ENCODE measurements at places on chromosomes 11 and 22.
A peak's percentile ranks its signal among the peaks of the same experiment; 100 is the strongest.

GRCh38 chr22:42281284-42281683, 10.8 kb upstream of the TCF20 start:
- no peak overlapping the region for H3K4me3 ChIP-seq
- no peaks in the 10 kb centered on the region for H3K4me1 ChIP-seq
- H3K36me3 ChIP-seq = no peaks in the 10 kb centered on the region

DNA sequence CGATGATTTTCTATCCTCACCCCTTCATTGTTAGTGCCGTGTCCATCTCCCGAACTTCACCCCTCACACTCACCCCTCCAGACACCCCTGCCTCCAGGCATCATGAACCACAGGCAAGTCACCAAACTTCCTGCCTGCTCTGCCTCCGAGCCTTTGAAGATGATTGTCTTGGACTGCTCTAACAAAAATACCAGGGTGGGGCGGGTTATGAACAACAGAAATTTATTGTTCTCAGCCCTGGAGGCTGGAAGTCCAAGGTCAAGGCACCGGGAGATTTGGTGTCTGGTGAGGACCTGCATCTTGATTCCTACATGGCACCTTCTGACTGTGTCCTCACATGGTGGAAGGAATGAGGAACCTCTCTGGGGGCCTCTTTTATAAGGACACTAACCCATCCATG, 1508.3 kb downstream of the TBC1D22A start:
- no peak overlapping the region for H3K27ac ChIP-seq
- no peaks in the 10 kb centered on the region for H3K4me1 ChIP-seq
- no peak for DNase-seq
- no peaks in the 10 kb centered on the region for H3K36me3 ChIP-seq
- no peak overlapping the region for H3K4me3 ChIP-seq

GRCh38 chr11:125483592-125483991, 12.5 kb downstream of the FEZ1 start:
- no peak overlapping the region for H3K4me3 ChIP-seq
- DNase-seq = no peak
- no peaks in the 10 kb centered on the region for H3K36me3 ChIP-seq
- no peaks in the 10 kb centered on the region for H3K4me1 ChIP-seq
- H3K27ac ChIP-seq = no peak overlapping the region

GRCh38 chr11:65538232-65538914, 13.5 kb downstream of the SCYL1 start:
- no peaks in the 10 kb centered on the region for H3K27me3 ChIP-seq
- H3K36me3 ChIP-seq = peaks cover 2% of the 10 kb centered on the region
- no peak overlapping the region for H3K4me3 ChIP-seq
- H3K27ac ChIP-seq = no peak overlapping the region
- peaks cover 18% of the 10 kb centered on the region for H3K4me1 ChIP-seq
- no peak for DNase-seq

DNA sequence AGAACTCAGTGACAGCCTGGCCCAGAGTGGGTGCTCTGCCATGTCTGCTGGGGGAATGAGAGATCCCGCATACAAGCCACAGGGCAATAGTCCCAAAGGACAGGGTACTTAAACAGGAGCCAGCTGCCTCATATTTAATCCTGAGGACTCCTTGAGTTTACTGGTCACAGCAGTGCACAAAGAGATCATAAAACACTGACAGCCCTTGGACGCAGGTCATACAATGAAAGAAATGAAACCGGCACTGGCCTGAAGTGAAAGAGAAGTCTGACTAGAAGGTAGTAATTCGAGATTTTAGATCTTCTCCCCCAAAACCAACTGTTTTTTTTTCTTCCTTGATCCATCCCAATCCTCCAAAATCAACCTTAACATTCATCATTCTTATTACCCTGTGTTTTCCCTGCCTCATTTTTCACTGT, 299.8 kb upstream of the SYN3 start:
- H3K27me3 ChIP-seq = no peaks in the 10 kb centered on the region
- no peaks in the 10 kb centered on the region for H3K36me3 ChIP-seq
- H3K4me1 ChIP-seq = no peaks in the 10 kb centered on the region
- DNase-seq = no peak
- H3K27ac ChIP-seq = no peak overlapping the region

DNA sequence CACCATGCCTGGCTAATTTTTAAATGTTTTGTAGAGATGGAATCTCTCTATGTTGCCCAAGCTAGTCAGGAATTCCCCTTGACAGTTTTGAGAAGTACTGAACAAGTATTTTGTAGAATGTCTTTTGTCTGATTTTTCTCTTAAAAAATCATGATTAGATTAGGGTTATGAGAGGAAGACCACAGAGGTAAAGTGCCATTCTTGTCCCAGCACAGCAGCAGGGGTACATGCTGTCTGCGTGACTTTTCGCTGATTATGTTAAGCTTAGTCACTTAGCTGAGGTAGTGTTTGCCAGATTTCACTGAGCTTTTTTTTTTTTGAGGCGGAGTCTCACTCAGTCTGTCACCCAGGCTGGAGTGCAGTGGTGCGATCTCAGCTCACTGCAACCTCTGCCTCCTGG, 13.6 kb upstream of the NUP160 start:
- H3K4me3 ChIP-seq = no peak overlapping the region
- H3K27me3 ChIP-seq = no peaks in the 10 kb centered on the region
- peak overlapping the region; percentile 78 for H3K27ac ChIP-seq

DNA sequence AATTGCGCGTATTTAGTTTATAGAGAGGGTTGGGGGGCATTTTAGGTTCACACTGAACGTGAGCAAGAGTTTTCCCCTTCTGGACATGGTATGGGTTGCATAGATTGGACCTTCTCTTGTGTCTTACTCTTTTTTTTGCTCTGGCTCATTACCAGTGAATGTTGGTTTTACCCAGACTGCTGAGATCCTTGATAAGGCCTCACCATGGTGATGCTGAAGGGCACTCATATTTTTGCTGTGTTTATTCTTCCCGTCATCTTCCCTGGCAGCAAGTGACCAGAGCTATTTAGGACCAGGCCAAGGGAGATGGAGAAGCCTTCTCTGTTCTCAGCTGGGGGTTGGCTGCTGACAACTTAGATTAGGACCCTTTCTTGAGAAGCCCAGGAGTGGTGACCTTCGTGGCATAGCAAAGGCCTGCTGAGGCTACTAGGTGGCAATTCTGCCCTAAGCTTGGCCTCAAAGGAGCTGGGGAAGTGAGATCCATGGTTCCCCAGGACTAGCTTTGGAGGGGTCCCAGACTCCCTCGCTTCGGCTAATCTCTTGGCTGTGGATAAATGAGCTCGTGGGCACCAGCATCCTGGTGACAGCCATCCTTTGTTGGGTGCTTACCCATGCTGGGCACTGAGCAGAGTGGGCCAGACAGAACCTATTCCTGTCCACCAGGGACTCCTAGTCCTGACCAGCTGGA, 47.3 kb downstream of the GRIK4 start:
- no peak overlapping the region for H3K4me3 ChIP-seq
- H3K4me1 ChIP-seq = peaks cover 9% of the 10 kb centered on the region
- no peak overlapping the region for H3K27ac ChIP-seq

GRCh38 chr11:62817129-62817528, 11.9 kb upstream of the NXF1 start:
- H3K27ac ChIP-seq = no peak overlapping the region
- H3K4me1 ChIP-seq = no peaks in the 10 kb centered on the region
- no peaks in the 10 kb centered on the region for H3K36me3 ChIP-seq
- no peak overlapping the region for H3K4me3 ChIP-seq
- H3K27me3 ChIP-seq = no peaks in the 10 kb centered on the region

GRCh38 chr11:86204356-86204755, 40.2 kb upstream of the EED start:
- H3K4me1 ChIP-seq = no peaks in the 10 kb centered on the region
- no peak for DNase-seq
- no peak overlapping the region for H3K4me3 ChIP-seq
- no peak overlapping the region for H3K27ac ChIP-seq

- H3K27me3 ChIP-seq = peaks cover 10% of the 10 kb centered on the region
- H3K36me3 ChIP-seq = no peaks in the 10 kb centered on the region
- DNase-seq = no peak
- no peaks in the 10 kb centered on the region for H3K4me1 ChIP-seq
Observed at GRCh38 chr11:78941226-78941851, 366.7 kb upstream of the NARS2 start.

DNA sequence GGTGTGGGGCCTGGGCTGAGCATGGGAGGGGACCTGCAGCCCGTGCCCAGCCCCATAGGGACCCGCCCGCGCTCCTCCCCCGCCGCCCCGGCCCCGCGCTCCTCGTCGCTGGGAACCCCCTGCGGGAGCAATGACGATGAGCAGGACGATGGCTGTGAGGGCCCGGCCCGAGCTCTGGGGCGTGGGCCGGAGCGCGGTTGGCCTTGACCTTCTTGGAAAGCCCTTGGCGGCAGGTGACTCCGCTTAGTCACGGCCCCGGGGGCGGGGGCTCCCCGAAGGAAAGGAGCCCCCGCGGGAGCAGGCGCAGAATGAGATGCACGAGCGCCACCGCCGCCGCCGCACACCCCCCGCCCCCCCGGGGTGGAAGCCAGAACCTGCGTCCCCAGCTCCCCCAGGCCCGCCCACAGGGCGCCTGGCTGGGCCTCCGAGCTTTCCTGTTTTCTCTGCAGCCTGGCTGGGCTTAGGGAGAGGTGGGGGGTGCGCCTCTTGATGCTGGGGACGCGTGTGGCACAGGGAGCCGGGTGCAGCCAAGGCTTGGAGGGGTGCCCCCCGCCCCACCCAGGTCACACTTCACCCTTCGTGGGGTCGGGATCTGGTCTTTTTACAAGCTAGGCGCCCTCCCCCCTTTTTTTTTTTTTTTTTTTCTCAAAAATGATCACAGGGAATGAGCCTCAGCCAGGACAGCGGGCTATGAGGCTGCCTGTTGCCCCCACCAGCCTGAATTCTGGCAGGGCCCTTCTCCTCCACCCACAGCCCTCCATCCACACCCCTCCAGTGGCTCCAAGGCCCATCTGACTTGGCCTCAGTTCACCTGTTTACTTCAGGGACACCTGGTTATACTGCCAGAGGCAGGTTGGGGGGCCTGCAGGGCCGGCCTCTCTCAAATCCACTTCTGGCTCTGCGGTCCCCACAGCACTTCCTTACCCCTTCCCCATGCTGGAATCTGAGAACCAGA, 17.9 kb downstream of the CRELD2 start:
- DNase-seq = no peak
- peaks cover 41% of the 10 kb centered on the region for H3K4me1 ChIP-seq
- H3K36me3 ChIP-seq = no peaks in the 10 kb centered on the region
- peak overlapping the region; percentile 27 for H3K4me3 ChIP-seq
- H3K27me3 ChIP-seq = no peaks in the 10 kb centered on the region

DNA sequence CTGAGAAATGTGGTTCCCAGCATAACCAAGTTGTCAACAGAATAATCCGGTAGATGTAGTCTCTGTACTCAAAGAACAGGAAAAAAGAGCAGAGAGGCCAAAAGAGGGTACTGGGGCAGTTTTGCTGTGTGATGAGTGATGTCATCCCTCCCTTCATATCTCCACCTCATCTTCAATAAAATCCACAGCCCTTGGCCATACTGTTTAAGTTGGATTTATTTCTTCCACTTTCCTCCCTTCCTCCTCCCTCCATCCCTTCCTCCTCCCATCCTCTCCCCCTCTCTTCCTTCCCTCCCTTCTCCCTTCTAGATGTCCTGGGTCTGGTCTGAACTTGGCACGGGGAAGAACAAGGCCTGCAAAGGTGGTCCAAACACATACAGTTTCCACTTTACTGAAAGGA, 18.2 kb upstream of the GRK3 start:
- no peak overlapping the region for H3K27ac ChIP-seq
- no peaks in the 10 kb centered on the region for H3K27me3 ChIP-seq
- H3K4me1 ChIP-seq = no peaks in the 10 kb centered on the region
- H3K36me3 ChIP-seq = no peaks in the 10 kb centered on the region
- H3K4me3 ChIP-seq = no peak overlapping the region

GRCh38 chr11:113722221-113722620, 16.1 kb upstream of the TMPRSS5 start:
- H3K4me3 ChIP-seq = no peak overlapping the region
- H3K36me3 ChIP-seq = no peaks in the 10 kb centered on the region
- H3K4me1 ChIP-seq = no peaks in the 10 kb centered on the region
- H3K27me3 ChIP-seq = no peaks in the 10 kb centered on the region
- H3K27ac ChIP-seq = peak overlapping the region; percentile 27
- DNase-seq = no peak

DNA sequence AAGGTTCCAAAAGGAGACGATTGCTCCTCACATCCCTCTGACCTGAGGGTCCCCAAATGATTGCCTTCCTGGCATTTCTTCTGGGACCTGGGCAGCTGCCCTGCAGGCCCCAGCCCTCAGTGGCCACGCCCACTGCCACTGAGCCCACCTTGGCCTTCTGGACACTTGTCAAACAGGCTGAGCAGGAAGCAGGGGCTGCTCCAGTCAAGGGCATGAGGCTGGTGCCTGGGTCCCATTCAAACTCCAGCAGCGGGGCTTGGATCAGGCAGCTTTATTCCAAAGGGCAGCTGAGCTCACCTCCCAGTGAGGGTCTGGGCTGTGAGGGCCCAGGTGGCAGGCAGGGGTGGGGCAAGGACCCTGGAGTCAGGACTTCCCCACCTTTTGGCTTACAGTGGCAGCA, 13.6 kb downstream of the KCTD17 start:
- no peak overlapping the region for H3K27ac ChIP-seq
- H3K27me3 ChIP-seq = no peaks in the 10 kb centered on the region
- no peaks in the 10 kb centered on the region for H3K4me1 ChIP-seq
- no peaks in the 10 kb centered on the region for H3K36me3 ChIP-seq

GRCh38 chr11:2207773-2208621, 36.4 kb upstream of the TH start:
- DNase-seq = no peak
- H3K36me3 ChIP-seq = no peaks in the 10 kb centered on the region
- H3K27me3 ChIP-seq = no peaks in the 10 kb centered on the region
- no peaks in the 10 kb centered on the region for H3K4me1 ChIP-seq
- H3K27ac ChIP-seq = no peak overlapping the region

GRCh38 chr11:120306519-120307242, 18.4 kb upstream of the TLCD5 start:
- no peaks in the 10 kb centered on the region for H3K4me1 ChIP-seq
- no peak overlapping the region for H3K27ac ChIP-seq
- H3K4me3 ChIP-seq = no peak overlapping the region
- no peaks in the 10 kb centered on the region for H3K27me3 ChIP-seq
- no peak for DNase-seq
- H3K36me3 ChIP-seq = no peaks in the 10 kb centered on the region

DNA sequence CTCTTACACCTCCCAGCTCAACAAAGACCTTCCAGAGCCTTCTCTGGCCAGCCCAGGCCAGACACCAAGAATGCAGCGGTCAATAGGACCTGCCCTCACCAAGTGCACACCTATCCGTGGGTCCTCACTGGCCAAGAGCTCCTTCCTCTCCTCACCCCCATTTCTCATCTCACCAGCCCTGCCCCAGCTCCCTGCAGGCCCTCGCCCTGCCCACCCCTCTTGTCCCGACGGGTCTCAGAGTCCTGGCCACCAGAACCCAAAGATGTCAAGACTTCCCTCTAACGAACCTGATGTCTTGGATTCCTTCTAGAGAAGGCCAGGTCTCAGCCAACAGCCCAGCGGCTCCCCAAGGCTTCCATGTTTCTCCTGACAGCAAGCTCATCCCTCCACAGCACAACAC, 43.6 kb downstream of the IGF2 start:
- H3K36me3 ChIP-seq = no peaks in the 10 kb centered on the region
- no peak overlapping the region for H3K27ac ChIP-seq
- no peak overlapping the region for H3K4me3 ChIP-seq
- DNase-seq = no peak
- no peaks in the 10 kb centered on the region for H3K27me3 ChIP-seq
- H3K4me1 ChIP-seq = peaks cover 8% of the 10 kb centered on the region
